ENCODE measurements at places on chromosomes 16 and 17.

- no peak for DNase-seq
Observed at GRCh38 chr17:20067711-20068110, 58.6 kb downstream of the SPECC1 start.

- no peak for DNase-seq
Observed at GRCh38 chr17:50589095-50589705, 28.7 kb downstream of the CACNA1G start.

- DNase-seq = peak; percentile 36
Observed at GRCh38 chr17:32909787-32910369, 18.1 kb upstream of the TMEM98 start.

DNA sequence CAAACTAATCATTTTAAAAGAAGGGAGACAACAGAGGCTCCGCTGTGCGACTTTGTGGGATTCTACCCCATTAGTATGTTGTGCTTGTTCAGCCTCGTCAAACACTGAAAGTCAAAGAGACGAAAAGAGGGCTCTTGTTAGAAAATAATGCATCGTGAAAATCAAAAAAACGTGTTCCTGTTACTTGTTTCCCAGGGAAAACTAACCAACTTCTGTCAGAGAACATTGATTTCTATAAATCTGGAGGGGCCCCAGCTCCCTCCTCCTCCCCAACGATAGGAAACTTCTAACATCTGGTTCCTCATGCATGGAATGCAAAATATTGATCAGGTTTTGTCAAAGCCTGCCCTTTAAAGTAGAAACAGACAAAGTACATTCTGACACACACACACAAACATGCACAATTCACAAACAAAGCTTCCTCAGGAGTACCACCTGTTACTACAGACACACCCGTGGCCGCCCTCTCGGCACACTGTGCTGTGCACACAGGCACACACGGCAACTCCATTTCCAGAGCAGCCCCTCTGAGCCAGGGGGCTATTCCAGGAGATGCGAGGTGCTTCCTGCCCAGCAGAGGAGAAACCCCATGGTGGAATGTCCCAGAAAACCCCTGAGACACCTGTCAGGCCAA lies 151.3 kb downstream of the ZFHX3 start:
- no peak for DNase-seq

- no peak for DNase-seq
Observed at GRCh38 chr17:5485270-5486205, at the start of gene DERL2. TSS of gene DERL2 (minus strand) at chr17:5486178. CDS start at chr17:5486161, 17 bp downstream.

GRCh38 chr17:15007147-15007553 lies 258.0 kb downstream of the PMP22 start:
- DNase-seq = no peak

DNA sequence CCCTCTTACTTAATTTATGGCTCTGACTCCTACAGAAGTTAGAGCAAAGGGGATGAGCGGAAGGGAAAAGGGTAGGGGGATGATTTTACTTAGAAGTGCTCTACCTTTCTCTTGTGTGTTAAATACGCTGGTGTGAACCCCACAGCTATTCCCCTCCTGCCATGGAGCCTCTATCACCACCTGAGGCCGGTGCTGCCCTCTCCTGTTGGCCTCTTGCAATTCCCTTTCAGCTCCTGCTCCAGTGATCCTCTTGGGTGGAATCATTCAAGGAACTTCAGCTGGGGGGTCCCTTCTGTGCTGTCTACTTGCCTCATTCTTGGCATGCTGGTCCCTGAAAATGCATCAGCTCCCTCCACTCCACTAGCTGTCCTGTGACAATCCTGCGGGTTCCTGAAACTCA lies 41.8 kb upstream of the CDH8 start:
- DNase-seq = no peak

DNA sequence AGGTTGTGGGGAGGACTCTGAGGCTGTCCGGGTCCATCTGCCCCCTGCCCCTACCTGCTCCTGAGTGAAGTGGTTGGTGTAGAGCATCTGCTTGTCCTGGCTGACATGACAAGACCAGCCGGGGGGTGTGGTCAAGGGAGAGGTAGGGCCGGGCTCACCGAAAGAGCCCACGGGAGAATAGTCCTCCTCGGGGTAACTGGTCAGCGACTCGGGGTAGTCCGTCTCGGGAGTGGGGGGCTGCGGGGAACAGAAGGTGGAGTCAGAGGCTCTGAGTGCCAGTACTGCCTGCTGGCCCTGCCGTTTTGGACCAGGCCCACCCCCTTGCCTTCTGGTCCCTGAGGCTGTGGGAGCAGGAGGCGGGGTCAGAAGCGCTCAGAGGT lies 27.8 kb downstream of the ARHGAP27 start:
- DNase-seq = no peak

DNA sequence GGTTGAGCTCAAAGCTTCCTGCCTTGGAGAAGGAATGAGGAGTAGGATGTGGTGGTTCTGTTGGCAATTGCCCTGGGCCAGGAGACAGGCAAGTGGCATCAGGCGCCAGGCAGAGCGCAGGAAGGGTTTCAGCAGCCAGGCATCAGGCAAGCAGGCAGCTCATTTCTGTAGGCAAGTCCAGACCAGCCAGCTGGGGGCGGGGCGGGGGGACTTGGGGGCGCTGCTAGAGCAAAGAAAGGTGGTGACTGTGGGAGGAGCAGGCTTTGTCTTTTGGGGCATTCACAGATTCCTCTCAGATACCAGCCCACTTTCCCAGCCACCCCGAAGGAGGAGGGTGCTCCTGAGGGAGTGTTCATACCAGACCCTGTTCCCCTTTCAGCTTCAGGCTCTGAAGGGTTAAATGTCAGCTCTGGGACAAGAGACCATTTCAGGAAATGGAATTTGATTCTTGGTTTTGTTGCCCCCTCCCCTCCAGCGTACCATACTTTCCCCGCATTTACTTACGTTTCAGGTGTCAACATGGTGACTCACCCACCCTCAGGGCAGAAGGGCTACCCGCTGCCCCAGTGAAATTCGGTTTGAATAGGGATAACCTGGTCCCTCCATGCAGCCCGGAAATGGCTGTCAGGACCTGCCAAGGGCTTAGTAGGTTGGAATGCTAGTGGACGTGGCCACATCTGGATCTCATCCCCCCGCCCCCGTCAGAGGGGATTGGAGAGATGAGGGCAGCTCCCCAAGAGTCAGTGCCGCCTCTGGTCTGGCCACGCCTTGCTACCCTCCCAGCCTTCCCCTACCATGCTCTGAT lies 13.2 kb downstream of the NGFR start:
- DNase-seq = no peak

- no peak for DNase-seq
Observed at GRCh38 chr17:18158022-18158600, 25.5 kb upstream of the ALKBH5 start.

DNA sequence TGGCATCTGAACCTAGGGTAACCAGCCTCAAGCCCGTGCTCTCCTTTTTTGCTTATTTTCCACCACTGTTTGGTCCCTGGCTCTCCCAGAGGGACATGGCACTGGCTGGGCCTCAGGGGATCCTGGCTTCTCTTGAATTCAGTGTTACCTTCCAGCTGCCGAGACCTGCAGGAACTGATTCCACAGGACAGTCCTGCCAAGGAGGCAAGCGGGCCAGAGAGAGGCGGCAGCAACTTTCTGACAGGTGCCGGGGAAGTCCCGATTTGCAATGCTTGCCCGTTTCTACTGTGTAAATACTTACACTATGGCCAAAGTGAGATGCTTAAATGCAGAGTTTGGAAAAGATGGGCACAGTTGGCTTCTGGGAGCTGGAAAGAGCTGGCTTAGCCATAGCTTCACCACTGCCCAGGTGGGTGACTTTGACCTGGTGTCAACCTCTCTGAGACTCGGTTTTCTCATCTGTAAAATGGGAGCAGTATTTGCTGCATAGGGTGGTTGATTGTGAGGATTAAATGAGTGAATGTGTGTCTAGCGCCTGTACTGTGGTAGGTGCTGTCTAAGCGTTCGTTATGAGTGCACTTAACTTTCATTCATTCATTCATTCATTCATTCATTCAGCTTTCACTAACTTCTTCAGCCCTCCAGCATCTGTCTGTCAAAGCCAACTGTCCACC lies 124.9 kb downstream of the CMIP start:
- DNase-seq = no peak

DNA sequence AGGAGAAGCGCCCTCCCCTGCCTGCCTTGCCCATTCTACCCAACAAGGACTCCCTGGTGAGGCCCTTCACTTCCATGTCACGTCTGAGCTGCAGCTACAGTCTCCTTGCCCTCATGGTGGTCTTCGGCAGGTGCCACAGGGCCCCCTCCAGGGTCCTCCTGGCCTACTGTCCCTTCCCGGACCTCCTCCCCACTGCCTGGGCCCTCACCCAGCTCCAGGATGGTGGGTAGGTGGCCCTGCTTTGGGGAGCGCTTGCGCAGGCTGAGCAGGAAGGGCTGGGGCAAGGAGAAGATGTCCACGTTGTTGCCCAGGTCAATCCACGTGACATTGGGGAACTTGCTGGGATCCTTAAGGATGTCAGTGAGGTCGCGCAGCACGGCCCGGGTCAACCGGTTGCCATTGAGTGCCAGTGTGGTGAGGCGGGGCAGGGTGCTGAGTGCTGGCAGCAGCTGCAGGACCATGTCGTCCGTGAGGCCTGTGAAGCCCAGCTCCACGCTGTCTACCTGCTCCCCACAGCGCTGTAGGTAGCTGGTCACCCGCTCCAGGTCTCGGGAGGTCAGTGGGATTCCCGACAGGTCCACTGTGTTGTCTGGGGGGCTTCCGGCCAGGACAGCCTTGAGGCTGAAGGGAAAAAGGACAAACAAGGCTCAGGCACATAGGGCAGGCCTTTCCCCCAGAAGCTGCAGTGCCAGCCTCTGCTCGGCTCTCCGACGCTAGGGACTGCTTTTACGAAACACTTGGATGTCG lies 28.3 kb downstream of the TRPV2 start:
- DNase-seq = no peak

DNA sequence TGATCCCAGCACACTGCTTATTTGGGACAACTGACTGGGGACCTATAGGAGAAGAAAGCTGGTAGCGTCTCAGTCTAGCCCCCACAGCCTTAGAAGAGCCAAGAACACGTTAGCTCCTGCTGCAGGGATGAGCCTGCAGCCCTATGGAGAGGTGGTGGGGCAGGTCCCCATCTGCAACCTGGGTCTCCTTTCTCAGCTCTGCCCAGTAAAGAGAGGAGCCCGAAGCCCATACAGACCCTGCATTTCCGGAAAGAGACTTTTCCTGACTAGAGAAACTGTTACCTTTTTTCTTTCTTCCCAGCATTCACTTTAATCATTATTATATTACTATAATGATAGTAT lies 788 bp downstream of the METTL22 start:
- DNase-seq = no peak

DNA sequence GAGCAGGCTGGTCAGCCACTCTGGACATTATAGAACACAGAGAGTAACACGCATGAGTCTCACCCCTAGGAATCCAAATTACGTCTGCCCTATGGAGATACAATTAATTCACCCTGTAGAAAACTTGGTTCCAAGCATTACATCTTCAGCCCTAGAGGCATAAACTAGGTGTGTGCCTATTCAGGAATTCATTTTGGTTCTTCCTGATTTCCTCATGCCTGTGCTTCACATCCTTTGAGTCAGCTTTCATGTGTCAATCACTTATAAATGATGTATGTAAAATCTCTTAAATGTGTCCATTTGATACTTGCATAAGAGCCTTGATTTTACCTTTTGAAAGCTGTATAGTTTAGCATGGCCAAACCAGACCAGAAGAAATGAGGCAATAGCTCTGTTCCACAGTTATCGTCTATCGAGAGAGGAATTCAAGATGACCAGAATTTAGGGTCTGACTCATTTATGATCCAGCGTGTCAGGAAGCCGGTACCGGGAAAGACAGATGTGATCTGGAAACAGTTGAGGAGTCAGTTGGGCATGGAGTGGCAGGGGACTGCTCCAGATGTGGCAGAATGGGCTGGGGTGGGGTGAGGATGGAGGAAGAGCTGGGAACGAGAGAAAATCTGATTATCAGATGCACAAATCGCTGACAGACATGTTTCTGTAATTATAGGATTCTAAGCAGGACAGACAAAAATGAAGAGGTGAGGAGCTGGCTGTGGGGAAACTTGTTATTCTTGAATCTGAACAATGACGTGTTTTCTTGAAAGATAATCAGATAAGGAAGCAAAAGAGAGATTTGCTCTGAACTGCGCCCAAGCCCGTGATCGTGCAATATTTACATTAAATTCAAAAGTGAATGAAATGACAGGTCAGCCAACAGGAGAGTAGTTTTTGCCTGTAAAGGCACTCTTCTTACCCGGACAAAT lies 76.7 kb downstream of the C16orf95 start:
- DNase-seq = no peak

- DNase-seq = no peak
Observed at GRCh38 chr16:61050547-61050946, 985.7 kb downstream of the CDH8 start.

DNA sequence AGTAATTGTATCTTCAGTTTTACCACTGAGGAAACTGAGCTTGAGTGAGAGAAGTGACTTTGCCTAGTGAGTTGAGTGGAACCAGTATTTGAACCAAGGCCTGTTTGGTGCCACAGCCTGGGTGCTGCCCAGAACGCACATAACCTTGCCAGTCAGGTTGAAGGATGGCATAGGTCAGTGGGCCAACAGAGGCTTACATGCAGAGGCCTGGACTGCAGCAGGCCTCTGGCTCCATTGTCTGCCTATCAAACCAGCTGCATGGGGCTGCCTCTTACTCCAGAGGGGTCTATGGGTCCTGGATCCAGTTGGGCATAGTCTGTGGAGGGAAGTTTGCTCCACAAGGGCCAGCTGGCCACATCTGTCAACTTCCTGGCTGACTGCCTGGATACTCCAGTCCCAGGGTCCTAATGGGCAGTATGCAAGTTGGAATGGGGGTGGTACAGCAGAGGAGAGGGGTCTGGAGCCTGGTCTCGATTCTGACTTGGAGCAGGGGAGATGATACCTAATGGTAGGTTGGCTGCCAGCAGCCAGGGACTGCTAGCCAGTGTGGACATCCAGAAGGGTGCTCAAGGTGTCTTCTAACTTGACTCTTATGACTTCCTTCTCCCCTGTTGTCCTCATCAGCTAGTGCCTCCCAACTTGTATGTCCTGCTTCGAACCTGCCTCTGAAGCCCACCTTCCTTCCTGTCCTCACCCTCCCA lies 11.1 kb upstream of the RNF112 start:
- DNase-seq = no peak

GRCh38 chr16:72928090-72928981 lies 119.6 kb downstream of the ZFHX3 start:
- DNase-seq = no peak

DNA sequence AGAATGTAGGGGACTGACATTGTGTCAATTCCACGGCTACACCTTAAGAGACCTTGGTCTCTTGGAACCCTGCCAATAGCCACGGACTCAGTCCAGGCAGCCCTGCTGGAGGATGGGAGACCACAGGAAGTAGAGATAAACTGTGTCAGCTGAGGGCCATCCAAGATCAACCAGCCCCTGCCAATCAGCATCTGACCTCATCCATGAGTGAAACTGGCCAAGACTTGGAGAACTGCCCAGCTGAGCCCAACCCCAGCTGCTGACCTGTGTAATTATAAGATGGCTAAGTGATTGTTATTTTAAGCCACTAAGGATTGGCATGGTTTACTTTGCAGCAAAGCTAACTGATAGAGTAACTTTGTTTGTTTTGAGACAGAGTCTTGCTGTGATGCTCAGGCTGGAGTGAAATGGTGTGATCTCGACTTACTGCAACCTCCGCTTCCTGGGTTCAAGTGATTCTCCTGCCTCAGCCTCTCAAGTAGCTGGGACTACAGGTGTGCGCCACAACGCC lies 13.3 kb upstream of the YWHAE start:
- DNase-seq = peak; percentile 76

- DNase-seq = no peak
Observed at GRCh38 chr17:43392397-43392796, 6.4 kb upstream of the ARL4D start.

- no peak for DNase-seq
Observed at GRCh38 chr17:75412455-75413317, 7.2 kb upstream of the GRB2 start.

GRCh38 chr16:24150282-24150681 lies 105.9 kb upstream of the CACNG3 start:
- no peak for DNase-seq

GRCh38 chr17:49694847-49695697 lies 12.7 kb downstream of the SLC35B1 start:
- no peak for DNase-seq

All from brain pericyte (primary cell).